Progenitor cell of endocrine pancreas (in vitro differentiated cells): ENCODE measurements at places on chromosomes 4 and X. TPM values are rescaled to one million over a fixed set of nuclear protein-coding genes. Genes with fewer than 3 reads are reported as not detected.
A peak's percentile ranks its signal among the peaks of the same experiment; 100 is the strongest.

GRCh38 chr4:138307319-138307718 lies 65.2 kb upstream of the SLC7A11 start:
- no peak for DNase-seq

DNA sequence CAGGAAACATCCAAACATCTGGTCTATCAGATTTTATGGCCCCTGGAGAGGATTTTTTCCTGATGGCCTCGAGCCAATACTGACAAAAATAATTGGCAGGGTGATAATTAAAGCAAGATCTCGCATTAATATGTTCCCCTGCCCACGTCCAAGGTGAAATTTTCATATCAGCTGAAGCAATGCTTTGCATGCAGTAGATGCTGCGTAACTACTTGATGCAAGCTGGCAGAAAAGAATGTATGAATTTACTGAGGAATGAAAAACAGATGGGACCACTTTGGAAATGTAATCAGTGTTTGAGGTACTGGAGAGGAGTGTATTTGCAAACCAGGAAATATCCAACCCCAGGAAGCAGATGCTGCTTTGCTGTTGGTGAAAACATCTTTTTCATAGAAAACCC lies 36.8 kb upstream of the REST start:
- DNase-seq = no peak

DNA sequence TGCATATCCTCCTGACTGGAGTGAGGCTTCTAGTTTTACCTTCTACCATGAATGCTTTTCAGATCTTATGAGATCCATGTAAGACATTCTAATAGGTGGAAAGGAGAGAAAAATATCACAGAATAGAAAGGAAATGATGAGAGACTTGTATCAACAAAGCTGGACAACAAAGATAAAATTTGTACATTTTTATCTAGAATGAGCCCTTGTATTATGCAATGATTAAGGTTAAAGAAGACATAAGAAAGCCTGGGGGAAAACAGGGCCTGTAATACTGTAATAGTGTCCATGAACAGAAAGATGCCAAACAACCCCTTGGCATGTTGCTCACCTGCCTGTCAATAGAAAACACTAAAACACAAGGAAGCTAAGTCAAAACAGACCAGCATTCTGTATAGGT lies 44.2 kb upstream of the SCRG1 start:
- no peak for DNase-seq

DNA sequence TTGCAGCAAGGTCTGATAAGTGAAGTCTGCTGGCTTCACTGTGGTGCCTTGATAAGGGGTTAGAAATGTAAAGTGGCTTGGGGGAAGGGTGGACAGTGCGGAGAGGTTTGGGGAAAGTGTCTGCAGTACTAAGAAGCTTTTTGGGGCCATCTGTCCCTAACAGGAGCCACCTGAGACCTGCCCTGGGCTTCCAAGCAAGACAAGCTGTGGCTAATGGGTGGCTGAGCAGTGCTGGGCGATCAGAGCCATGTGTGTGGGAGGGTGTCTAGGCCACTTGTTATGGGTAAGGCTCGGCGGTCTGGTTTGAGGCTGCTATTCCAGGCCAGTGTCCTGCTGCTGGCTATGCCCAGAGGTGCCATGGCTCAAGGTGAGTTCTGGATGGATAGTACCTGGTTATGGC lies 185.4 kb upstream of the MTMR8 start:
- DNase-seq = no peak

DNA sequence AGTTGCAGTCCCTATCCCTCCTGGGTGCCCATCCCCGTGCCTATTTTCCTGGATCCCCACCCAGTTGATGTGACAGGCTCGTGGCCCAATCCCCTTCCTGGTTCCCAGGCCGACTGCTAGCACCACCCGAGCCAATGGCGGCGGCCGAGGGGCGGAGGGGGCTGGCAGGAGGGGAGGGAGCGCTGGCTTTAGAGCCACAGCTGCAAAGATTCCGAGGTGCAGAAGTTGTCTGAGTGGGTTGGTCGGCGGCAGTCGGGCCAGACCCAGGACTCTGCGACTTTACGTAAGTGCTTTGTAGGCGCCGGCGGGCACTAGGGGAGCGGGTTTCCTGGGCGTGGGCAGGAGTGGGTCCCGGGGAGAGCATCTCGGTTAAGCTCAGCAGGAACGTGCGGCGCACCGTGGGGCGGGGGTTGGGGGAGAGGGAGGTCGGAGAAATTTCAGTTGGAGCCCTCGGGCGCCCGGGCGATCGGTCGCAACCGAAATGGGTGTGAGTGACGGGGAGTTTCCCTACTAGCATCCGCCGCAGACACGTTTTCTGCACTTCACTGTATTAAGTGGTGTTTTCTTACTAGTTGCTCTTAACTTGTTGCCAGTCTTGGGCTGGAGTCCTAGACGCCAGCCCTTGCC lies at the start of gene PLS3:
Gene PLS3 (plus strand): TSS at position 197 of the 627 bp plus-strand sequence. CDS start 49,077 bp downstream, outside the sequence.
- peak; percentile 70 for DNase-seq

Gene CT45A5
- not detected in 2 replicates for total RNA-seq

DNA sequence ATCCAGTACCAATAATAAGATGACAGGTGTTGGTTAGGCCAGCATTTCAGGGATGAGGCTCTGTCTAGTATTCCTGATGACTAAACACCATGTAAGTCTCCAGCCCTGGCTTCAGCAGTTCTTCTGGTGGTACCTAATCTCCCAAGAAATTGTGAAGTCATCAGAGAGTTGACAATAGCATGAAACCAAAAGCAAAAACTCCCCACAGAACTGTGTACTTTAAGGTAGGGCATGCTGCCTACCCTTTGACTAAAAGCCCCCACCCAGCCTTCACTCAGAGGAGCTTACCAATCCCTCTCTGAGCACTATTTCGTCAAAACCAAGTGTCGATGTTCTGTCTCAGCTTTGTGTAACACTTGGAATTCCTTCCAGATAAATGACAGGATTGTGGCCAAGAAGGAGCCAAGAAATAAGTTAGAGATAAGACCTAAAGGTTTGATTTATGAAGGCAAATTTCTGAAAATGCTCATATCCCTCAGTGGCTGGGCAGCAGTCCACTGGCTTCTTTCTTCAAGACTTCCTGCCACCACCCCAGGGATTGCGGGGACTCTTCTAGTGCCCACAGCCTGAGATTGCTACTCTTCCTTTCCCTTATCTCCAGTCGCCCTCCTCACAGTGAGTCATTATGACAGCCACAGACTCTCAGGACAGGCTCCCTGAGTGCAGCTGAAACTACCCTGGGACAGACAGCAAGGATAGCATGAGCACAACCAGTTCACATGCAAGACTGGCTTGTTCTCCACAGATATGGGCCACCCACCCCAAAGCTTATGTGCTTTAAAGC lies 67.3 kb upstream of the LHFPL1 start:
- DNase-seq = no peak

DNA sequence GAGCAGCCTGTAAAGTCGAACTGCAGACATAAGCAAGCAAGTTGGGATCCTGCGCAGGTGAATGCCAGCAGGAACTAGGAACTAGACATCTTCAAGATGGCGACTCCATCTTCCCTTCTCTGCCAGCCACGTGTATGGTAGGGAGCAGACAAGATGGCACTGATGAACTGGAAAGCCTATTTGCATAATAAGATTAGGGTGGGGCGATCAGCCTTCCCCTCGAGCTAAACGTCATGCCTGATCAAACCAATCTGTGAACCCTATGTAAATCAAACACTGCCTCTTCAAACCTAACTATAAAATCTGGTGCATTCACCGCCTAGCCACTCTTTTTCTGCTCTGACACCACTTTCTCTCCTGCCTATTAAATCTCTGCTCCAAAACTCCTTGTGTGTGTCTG lies 28.1 kb upstream of the LGI2 start:
- no peak for DNase-seq

- DNase-seq = no peak
These were observed 10.7 kb downstream of the KLHL8 start for GRCh38 chr4:87209696-87210095.

GRCh38 chr4:127045861-127046260 lies 586.9 kb upstream of the INTU start:
- no peak for DNase-seq

DNA sequence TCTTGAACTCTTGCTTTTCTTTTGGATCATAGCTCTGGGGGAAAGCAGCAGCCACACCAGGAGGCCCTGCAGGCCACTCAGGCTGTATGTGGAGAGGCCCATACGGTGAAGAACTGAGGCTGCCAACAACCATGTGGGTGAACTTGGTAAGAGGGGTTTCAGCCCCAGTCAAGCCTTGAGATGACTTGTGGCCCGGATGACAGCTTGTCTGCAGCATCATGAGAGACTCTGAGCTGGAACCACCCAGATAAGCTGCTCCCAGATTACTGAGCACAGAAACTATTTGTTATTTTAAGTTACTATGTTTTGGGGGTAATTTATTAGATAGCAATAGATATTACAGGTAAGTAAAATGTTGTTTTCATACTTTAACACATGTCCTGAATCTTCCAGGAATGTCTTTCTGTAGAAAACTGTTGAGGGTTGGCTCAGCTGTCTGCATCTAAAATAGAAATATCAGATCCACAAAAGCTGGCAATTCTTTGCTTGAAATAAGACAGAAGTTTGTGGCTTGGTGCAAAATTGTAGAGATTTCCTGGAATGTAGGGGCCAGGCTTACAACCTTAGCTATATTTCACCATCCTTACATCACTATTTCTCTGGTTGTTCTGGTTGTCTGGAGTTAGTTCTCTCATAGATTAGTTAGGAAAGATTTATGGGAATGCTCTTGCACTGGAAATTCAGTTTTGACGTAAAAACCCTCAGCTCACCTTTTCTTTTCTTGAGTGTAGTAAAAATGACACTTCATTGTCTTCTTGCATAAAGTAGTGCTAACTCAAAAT lies 272.1 kb downstream of the RAPGEF2 start:
- no peak for DNase-seq

Gene GALNTL6
- total RNA-seq = 0.14 and 0.20 TPM in 2 replicates

Gene TENM3
- total RNA-seq = 40.4 and 51.9 TPM in 2 replicates

Gene SHROOM4
- total RNA-seq = 5.7 and 6.6 TPM in 2 replicates

- DNase-seq = no peak
These were observed 77.9 kb downstream of the CXXC4 start for GRCh38 chr4:104416725-104417356.

GRCh38 chr4:60016971-60017370 lies 1183.2 kb upstream of the ADGRL3 start:
- no peak for DNase-seq

DNA sequence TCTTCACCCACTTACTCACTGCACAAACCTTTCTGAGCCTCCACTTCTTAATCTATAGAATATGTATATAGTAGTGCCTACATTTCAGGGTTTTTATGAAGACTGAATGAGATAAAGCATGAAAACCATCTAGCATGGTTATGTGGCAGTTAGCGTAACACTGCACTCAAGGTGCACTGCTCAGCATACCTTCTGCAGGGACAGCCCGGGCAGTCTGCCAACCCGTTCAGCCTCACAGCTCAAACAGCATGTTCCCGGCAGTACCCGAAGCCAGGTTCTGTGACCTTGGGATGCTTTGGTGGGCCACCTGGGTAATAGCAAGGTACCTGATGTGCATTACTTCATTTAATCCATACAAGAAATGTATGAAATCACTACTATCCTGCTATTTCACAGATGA lies 81.4 kb downstream of the DOCK11 start:
- DNase-seq = no peak

Gene BMPR1B
- 21.1 and 23.2 TPM in 2 replicates for total RNA-seq

GRCh38 chrX:150577174-150577573 lies 8.8 kb downstream of the MTM1 start:
- no peak for DNase-seq

Gene INTS12
- total RNA-seq = 17.8 and 18.7 TPM in 2 replicates

Gene RNF150
- 20.0 and 23.1 TPM in 2 replicates for total RNA-seq

GRCh38 chrX:118847676-118848075 lies 24.1 kb downstream of the ZCCHC12 start:
- no peak for DNase-seq

GRCh38 chr4:144903953-144904711 lies 193.9 kb downstream of the ANAPC10 start:
- DNase-seq = no peak

DNA sequence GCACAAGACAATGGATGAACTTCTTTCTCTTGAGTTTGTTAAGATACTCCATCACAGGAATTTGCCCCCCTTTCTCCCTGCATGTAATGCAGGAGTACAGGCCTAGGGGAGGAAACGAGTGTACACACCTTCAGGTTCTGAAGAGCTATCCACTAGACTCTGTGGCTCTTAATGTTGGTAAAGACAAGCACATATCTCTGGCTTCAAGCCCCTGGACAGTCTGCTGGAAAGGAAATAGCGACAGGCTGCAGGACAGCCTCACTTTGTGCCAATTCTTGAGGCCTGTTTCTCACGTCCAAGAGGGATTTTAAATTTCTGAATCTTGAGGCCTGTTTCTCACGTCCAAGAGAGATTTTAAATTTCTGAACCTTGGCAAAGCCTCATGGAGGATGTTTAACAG lies 87.1 kb downstream of the RLIM start:
- DNase-seq = no peak

Gene CTAG1B
- total RNA-seq = not detected in 2 replicates
